ENCODE measurements at places on chromosomes 4 and X.

DNA sequence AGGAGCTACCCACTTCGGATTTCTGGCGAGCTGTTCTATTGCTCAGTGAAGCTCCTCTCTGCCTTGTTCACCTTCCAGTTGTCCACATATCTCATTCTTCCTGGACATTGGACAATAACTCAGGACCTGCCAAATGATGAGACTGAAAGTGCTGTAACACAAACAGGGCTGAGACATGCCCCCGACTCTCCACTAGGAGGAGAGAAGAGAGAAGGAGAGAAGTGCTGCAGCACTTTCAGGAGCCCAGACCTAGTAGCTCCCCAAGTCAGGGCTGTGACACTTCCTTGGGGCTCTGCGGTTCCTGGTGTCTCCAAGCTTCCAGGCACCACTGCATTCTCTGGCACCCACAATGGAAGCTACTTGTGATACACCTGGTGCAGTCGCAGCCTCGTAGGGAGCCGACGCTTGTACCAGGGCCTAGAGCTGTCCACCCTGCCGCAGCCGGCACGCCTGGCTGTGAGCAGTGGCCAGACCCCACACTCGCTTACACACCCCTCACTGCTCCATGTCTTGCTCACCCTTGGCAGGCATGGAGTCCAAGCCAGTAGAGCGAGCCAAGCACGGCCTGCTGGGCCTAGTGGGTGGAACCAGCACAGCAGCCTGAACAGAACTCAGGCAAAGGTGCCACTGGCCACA lies 234.9 kb downstream of the TECRL start:
- no peak for DNase-seq

GRCh38 chrX:66547847-66548369 lies 91.0 kb downstream of the EDA2R start:
- DNase-seq, result no peak

GRCh38 chrX:41043674-41044345 lies 41.4 kb upstream of the USP9X start:
- no peak for DNase-seq

DNA sequence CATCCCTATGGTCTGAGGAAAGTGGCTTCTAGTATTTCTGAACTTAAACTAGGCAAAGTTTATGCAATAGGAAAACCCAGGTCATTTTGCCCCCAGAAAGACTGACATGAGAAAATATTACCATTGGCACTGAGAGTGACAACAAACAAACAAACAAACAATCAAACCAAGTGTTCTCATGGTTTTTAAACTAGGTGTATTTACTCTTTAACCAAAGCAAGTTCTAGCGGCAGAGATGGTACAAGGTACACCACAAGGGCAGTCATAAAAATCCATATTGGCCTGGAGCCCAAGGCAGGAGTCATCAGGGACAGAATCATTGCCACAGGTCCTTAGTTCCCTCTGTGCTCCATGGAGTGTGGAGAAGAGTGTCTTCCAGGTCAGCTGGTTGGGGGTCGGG lies 26.0 kb upstream of the ENPEP start:
- DNase-seq, result no peak

DNA sequence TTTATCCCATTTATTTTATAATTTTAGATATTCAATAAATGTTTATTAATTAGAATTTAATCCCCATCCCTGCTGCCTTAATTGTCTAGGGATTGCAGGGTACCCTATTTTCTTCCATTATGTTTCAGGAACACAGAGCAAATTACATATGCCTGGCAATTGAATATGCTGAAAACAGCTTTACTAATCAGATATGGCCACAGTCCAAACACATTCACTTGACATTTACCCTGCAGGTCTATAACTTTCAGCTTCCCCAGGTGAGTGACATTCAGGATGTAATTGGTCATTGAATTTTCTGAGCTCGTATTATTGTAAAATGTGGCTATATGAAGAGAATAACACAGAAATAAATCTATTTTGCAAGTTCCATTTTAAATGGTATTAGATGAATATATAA lies 218.7 kb upstream of the NDST4 start:
- DNase-seq, result no peak

GRCh38 chr4:156829201-156829873 lies 142.3 kb downstream of the PDGFC start:
- no peak for DNase-seq

DNA sequence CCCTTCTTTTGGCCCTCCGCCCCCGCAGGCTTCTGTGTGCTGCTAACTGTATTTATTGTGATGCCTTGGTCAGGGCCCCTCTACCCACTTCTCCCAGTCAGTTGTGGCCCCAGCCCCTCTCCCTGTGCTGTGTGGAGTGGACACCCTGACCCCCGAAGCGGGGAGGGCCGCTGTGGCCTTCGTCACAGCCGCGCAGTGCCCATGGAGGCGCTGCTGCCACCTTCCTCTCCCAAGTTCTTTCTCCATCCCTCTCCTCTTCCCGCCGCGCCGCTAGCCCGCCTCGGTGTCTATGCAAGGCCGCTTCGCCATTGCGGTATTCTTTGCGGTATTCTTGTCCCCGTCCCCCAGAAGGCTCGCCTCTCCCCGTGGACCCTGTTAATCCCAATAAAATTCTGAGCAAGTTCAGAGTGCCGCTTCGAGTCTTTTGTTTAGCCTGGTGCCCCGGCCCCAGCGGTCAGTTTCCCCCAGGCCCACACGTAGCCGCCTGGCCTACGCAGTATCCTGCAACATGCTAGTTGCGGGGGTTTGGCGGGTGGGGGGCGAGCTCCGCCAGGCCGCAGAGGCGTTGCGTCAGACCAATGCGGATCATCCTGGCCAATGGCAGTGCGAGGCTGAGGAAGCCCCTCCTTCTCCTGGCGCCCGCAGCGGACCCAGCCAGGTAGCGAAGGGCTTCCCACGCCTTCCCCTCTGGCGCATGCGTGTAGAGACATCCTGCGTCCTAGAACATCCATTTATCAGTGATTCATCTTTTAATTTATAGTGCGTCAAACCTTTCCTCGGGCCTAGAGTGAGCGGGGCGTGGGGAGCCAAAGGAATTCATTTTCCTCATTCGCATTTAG lies 5.6 kb upstream of the KANTR start:
- peak; percentile 61 for DNase-seq

DNA sequence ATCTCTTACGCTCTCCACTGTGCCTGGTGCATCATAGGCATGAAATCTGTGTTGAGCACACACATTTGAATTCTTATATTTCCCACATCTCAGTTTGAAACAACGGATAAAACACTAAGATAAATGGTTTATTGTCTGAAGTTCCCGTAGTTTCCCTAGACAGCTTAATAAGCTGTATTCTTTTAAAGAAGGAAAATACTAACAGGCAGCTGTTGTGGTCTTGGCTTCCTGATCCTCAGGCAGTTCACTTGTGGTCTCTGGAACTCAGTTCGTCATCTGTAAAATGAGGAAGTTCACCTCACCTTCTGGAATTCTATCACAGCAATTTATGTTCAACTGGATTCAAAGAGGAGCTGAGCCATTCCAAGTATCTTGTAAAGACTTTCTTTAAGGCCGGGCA lies 1805.6 kb upstream of the TENM3 start:
- no peak for DNase-seq

DNA sequence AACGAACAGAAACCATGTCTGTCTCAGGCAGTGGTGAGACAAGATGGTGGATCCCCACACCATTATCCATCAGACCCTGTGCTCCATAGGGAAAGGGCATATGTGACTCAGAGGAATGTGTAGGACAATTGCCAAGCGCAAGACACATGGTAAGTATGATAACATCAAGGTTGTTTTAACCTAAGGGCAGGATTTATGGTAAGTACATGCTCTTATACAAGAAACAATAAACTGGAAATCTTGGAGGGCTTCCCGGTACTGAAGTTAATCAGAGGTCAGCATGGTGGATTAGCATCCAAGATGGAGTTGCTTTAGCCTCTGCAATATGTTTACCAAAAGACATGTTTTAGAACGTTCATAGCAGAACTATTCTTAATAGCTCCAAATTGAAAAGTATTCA lies 355.0 kb downstream of the PPP1R2C start:
- no peak for DNase-seq

DNA sequence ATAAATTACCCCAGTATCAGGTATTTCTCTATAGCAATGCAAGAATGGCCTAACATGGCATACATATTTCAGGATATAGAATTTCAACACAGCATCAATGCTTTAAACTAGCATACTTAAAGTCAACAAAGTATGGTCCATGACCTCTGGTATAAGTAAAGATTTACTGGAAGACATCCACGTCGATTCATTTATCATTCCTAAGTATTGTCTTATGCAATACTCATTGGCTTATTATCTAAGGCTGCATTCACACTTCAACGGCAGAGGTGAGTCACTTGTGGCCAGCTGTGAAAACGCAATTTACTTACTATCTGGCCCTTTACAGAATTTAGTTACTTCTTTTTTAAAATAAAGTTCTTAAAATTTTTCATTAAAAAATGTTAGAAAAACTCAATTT lies 42.6 kb downstream of the ADGRA3 start:
- DNase-seq, result no peak

DNA sequence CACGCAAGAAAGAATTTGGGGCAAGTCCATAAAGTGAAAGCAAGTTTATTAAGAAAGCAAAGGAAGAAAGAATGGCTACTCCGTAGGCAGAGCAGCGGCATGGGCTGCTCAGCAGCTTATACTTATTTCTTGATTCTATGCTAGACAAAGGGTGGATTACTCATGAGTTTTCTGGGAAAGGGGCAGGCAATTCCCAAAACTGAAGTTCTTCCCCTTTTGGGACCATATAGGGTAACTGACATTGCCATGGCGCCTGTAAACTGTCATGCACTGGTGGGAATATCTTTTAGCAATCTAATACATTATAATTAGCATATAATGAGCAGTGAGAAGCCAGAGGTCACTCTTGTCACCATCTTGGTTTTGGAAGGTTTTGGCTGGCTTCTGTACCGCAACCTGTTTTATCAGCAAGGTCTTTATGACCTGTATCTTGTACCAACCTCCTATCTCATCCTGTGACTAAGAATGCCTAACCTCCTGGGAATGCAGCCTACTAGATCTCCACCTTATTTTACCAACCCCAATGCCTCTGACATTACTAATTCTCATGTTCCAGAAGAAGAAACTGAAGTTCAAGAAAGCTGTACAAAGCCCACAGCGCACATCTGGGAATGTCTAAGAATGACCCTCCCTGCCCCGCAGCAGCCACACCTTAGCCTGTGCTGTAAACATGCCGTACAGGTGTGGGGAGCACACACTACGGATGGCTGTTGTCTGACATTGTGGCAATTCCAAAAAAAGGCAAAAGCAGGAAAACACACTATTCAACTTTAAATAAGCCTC lies 18.6 kb downstream of the RXFP1 start:
- DNase-seq, result no peak

- DNase-seq, result no peak
These were observed 37.2 kb upstream of the CD38 start for GRCh38 chr4:15740764-15741404.

DNA sequence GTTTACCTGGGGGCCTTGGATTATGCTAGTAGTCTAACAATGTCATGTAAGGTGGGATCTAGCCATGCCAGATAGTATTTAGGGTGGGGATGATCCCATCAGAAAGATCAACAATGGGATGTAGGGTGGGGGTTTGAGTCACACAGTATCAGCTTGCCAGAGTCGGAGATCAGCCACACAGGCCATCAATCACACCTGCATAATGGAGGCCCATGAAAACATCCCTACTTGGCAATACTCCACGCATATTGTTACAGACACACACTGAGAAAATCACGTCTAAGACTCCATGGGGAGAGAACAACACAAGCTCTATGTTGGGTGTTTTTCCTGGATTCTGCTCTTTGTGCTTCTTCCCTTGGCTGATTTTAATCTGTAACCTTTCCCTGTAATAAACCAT lies 49.5 kb upstream of the SLC25A4 start:
- no peak for DNase-seq
